Astrocyte of the hippocampus (primary cell): ENCODE measurements at places on chromosomes 6 and 20.

DNA sequence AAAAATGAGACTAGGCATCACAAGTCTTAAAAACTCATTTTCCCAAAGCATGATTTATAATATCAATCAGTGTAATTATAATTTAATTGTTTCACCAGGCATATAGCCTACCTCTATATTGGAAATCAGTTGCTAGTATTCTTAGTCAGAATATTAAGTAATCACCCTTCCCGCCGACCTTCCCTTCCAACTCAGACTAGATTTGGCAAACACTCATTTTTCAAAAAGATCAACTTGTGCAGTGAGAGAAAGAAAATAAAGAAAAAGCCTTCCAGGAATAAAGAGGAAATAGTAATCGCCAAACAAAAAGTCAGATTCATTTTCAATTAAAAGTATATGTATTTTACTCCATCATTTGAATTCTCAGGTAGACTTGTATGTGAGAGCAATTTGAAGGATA lies 1.9 kb upstream of the BMP5 start:
- DNase-seq: no peak

DNA sequence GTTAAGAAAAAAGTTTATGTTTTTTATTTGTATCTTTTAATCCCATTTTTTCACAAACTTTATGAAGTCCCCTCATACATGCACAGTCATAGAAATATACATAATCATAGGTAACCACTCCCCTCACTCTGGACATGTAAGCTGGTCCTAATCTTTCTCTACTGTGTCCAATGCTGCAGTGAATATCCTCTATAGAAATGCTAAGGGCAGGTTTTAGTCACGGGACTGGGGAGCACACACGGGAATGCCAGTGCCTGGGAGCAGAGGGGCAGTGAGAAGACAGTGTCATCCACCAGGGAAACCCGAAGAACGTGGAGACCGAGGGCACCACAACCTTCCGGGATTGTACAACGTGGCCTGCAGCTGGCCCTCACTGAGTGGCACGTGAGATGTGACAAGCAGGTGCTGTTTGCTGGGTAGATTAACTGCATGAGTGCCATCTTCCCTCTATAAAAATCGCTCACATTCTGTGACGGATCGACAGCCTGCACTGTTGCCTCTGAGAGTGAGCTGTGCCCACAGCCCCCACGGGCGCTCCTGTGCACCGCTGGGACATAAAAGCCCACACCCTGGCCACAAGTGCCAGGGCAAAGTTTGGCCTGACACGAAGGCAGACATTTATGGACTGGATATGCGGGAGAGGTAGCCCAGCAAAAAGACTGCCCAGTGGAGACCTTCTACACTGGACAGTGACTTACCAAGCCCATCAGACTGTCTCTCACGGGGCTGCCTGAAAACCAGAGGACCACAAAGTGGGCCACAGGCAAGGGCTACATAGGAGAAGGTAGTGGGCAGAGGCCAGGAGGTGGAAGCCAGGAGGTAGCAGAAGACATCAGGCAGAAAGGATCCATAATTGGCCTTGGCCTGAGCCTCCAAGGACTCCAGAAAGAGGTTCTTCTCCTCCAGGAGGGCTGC lies 63.2 kb downstream of the FGD2 start:
- DNase-seq: no peak

GRCh38 chr6:142867988-142868812 lies 76.8 kb downstream of the HIVEP2 start:
- no peak for DNase-seq

DNA sequence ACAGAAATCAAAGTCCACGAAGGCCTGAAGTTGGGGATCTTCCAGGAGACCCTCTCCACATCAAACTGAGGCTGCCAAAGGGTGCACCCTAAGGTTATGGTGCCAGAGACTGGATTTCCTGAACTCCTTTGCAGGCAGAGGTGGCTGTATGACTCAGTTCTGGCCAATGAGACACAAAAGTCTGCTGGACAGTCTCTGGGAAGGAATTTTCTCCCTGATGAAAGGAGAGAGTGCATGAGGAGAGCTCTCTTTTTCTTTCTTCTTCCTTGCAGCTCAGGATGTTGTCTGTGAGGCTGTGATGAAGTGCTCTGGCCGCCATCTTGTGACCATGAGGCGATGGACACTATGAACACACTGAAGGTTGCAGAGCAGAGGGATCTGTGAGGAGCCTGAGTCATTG lies 85.2 kb downstream of the MDGA1 start:
- peak; percentile 36 for DNase-seq

DNA sequence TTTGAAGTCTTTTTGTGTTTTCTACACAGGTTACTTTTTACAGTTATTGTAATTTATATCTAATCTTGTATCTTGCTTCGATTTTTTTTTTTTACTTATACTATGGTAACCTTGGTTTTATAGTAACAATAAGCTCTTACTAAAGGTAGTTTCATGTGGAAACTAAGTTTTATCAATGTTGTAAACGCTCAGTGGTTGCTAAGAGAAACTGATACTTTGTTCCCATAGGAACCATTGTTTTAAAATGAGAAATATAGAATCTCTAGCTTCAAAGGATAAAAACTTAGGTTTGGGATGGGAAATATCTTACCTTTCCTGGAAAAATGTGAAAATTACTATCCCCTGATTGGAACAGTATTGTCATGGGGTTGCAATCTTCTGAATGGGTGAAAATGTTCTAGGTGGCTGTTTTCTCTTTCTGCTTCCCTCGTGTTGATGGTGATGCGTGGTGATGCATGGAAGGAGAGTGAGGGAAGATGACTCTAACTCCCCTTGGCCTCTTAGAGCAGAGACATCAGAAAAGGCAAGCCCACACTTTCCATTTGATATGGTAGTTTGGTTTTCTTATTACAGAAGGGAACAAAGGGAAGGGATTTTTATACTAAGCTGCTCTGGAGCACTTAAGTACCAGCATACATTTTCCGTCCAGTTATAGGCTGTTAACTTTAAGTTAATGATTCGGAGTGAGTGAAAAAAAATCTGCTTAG lies 23.5 kb upstream of the BACH2 start:
- no peak for DNase-seq
